GF-D8 (cell line): ENCODE measurements at places on chromosomes 12 and 14.

DNA sequence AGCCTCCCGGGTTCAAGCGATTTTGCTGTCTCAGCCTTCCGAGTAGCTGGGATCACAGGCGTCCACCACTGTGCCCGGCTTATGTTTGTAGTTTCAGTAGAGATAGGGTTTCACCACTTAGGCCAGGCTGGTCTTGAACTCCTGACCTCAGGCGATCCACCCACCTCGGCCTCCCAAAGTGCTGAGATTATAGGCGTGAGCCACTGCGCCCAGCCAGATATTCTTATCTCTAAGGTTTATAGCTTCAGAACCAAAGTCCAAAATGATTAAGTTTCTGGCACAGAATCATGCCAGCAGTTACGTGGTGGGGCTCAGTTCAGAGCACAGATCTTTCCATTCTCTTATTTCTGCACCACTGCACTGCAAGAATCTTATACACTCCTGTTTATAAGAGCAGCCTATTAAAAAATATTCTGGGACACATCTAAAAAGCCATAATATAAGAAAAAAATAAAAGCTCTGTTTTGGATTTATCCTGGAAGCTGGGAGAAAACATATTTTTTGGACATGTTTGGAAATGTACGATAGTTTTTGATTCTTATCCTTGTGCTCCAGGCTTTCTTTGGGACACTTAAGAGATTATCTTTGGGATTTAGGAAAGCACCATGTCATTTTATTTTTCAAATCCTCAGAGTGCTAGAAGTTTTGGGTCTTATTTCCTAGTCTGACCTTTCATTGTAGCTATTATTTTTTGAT is 129.6 kb downstream of the LMNTD1 start:
- DNase-seq, result no peak

DNA sequence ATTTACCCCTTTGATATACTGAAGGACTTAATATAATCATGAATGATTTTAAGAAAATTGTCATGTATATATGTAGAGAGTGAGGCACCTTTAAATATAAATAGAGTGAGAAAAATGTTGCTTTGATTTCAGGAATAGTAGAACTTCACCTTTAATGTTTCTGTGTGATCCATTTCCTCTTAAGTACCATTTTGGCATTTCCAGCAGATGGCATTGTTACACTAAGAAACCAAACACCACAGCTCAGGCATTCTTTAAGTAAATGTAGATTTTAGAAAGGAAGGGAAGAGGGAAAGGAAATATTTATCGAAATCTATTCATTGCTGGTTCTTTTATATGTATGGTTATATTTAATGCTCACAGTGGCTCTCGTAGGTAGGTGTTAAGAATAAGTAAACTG is 556.7 kb upstream of the FBXO33 start:
- DNase-seq, result no peak

DNA sequence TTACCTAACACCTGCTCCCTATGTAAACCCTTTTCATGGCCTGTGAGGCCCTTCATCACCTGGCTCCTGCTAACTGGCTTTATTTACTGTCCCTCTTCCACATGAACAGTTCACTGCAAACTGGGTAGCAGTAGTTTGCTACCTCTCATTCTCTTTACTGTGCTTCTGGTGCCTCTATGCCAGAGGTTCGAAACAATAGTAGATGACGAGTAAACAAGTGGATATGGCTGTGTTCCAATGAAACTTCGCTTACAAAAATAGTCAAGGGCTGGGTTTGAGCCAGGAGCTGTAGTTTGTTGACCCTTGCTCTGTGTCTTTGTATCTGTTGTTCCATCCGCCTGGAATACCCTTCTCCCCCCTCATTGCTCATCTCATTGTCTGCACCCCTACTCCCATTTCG is 233.6 kb upstream of the RMST start:
- no peak for DNase-seq

DNA sequence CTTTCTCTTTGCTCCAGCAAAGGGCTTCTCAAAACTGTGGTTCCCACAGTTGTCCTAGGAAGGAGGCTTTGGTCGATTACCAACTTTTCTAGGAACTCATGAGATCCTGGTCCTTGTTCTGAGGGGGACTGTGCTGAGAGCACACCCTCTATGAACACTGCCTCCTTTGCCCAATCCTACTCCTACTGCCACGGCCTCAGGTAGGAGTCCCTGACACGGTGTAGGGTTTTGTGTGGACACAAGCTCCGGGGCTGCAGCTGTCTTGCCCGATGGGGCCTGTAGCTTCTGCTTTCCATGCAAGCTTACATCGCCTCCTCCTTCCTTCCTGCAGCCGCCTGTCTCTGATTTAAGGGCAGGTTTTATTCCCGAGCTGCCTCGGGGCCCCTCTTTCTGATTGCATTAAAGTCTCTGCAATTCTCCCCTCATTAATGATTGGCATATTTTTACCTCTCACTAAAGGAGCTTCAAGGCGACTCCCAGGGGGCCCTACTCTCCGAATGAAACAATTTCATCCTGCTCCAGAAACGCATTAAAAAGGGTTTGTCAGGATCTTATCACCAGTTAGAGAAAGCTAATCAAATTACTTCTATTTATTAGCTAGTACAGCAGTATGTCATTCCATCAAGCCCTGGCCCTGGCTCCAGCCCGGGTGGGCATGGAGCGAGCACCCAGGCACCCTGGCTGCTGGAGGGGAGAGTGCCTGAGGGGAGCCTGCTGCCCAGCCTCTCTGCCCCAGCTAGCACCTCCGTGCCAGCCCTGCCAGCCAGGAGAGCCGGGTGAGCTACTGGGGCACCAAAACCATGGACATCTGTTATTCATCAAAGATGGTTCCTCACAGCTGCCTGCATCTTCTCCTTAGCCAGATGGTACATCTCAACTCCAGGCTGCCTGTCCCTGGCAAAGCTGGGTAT is 38.0 kb upstream of the ESRRB start:
- DNase-seq, result no peak

GRCh38 chr14:60003991-60004390 is 84.0 kb downstream of the LRRC9 start:
- no peak for DNase-seq

DNA sequence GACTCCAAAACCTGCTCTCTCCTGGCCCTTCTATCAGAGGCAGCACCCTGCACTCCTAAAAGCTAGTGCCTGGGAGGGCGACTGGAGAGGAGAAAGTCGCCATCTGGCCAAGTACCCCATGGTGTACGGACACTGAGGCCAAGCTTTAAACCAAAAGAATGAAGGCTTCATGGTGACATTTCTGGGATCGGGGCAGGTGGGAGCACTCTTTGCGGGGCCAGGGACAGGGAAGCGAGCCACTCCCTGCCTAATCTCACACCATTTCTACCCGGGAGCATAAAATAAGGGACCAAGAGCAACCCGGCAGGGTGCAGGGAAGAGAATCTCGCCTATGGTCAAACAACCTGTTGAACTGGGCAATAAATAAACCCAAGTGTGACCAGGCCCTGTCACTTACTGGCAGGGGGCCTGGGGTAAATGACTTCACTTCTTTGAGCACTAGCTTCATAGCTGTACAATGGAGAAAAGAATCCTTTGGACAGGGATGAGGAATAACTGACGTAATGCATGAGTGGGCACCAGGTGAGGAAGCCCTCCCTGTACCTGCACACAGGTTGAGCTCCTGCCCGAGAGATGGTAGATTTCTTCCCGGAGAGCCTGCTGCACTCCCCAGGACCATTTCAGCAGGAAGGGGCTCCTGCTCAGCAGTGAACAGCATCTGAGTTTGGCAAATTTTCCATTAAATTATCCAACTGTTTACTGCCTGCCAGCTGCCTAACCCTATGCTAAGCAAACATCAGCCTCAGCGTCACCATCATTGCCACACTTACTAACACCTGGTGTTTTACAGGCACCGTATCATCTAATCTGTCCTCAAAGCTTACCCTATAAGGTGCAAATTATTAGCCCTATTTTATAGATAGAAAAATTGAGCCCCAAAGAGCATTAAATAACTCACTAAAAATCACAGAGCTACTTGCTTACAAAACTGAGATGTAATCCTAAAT is 2.0 kb downstream of the SERPINA1 start:
- DNase-seq, result no peak

- DNase-seq, result no peak
These were observed 5.2 kb downstream of the DPF3 start for GRCh38 chr14:72888636-72889201.

- DNase-seq, result no peak
These were observed 27.4 kb downstream of the NELL2 start for GRCh38 chr12:44848703-44849085.

DNA sequence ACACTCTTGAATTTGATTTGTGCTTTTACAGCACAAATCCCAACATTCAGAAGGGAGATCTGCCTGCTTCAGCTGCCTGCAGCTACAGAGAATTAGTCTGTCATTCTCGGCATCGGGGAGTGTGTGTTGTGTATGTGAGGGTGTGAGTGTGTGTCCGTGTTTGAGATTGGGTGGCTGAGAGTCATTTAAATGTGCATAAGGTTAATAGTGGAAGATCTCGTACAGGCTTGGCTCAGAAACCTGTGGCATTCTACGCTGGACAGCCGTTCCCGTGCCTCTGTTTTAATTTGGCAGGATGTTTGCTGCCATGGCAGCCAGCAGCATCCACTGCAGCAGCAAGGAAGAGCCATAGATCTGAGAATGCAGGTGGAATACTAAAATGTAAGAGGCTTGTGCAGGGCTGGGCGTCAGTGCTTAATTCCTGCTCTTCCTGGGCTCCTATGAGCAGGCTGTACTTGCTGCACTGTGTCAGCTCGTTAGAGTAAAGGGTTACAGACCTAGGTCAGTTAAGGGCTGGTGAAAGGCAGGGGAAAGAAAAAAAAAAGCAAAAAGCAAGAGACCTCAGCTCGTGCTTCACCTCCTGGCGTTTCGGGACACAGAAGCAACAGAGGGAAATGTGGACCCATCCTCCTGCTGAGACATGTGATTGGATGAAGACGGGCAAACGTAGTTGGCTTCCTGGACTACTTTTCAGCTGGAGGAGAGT is 205.4 kb downstream of the NAV3 start:
- DNase-seq, result no peak

GRCh38 chr12:52499806-52500560 is 6.9 kb upstream of the KRT6A start:
- DNase-seq, result no peak

GRCh38 chr14:69501423-69501838 is 16.9 kb downstream of the PLEKHD1 start:
- no peak for DNase-seq

- no peak for DNase-seq
These were observed 2.0 kb downstream of the DDX51 start for GRCh38 chr12:132141976-132142678.

- no peak for DNase-seq
These were observed 13.5 kb downstream of the UBR7 start for GRCh38 chr14:93220509-93220908.

DNA sequence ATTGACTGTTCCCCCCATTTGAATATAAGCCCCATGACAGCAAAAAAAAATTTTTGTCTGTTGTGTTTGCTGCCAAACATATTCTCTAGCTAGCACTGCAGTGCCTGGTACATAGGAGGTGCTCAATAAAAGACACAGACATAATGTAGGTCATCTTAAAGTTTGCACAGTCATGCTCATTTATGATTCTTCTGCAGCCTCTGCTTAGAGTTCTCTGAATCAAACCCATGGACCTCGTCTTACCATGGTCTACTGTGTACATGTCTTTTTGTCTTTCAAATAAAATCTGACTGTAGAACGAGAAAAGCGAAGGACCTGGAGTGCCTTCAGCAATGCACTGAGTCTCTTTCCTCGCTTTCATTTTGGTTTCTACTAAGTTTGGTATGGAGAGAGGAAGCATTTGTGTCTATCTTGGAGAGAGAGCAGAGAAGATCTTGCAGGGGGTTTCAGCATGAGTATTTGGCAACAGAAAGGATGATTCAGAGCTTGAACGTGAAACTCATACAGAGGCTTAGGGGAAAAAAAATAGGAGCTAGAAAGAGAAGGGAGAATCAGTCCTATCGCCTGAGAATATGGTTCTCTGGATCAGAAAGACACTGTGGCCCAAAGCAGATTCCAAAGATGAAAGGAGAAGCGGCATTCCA is 38.8 kb upstream of the TMCC3 start:
- DNase-seq, result no peak

DNA sequence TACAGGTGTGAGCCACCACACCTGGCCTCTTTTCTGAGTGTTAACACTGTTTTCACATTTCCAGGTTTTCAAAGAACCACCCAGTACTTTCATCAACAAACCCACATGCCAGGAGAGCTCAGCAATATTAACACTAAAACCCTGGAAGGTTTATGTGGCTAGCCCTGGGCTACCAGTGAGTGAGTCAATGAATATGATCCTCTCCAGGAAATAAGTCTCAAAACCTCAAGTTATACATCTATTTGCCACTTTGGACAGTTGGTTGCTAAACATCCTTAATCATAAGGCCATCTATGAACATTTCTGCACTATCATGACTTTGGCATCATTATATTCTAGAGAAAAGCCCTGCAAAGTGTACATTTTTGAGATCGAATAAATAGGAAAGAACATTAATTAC is 6.3 kb upstream of the CDKL1 start:
- no peak for DNase-seq

DNA sequence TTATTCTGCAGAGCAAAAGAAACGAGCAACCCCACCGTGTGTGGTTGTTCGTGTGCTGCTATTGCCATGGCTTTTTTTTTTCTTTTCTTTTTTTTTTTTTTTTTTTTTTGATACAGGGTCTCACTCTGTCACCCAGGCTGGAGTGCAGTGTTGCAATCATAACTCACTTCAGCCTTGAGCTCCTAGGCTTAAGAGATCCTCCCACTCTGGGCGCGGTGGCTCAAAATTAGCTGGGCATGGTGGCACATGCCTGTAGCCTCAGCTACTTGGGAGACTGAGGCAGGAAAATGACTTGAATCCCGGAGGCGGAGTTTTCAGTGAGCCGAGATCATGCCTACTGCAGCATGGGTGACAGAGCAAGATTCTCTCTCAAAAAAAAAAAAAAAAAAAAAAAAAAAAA is 144.2 kb downstream of the ESR2 start:
- DNase-seq, result no peak

- DNase-seq, result no peak
These were observed 1050.0 kb downstream of the GALC start for GRCh38 chr14:86942936-86943335.

- DNase-seq, result peak; percentile 92
These were observed 8.6 kb downstream of the RAB5B start for GRCh38 chr12:55982319-55982936.

DNA sequence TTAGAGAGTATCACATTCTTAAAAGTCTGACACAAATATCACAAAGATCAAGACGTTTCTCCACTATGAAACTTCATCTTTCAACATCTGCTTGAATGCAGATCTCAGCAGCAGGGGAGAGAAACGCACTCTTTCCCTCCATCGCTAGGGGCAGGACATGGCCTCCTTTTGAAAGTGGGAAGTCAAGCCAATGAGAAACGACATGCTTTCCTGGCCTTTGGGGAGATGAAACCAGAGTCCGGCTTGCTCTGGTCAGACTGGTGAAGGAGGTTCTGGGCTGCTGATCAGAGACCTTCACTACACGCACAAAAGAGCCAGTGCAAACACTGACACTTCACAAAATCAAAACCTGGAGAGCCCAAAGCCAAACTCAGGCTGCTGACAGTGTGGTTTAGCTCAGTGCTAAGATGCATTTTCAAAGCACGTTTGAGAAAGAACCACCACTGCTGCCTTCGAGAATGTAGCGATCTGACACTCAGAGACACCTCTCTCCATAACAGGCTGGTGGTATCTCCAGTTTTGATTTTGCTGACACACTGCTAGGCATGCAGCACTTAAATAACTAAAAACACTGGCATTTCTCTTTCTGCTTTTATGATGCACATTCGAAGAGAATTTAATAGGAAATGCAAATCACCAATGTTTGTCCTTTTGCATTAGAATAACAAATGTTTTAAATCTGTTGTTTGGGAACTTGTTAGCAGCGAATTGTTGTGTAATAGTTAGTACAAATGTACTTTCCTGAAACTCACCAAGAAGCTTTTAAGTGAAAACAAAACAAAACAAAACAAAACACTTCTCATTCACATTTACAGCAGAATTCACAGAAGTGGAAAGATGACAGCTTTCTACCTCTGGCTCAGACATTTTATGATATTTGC is 93.9 kb upstream of the OVCH1 start:
- no peak for DNase-seq
